ENCODE measurements at places on chromosomes 2 and 18.

- DNase-seq = no peak
Observed at GRCh38 chr2:20465716-20466394, 19.0 kb downstream of the RHOB start.

- no peak for DNase-seq
Observed at GRCh38 chr2:145652036-145652435, 1132.1 kb upstream of the ZEB2 start.

DNA sequence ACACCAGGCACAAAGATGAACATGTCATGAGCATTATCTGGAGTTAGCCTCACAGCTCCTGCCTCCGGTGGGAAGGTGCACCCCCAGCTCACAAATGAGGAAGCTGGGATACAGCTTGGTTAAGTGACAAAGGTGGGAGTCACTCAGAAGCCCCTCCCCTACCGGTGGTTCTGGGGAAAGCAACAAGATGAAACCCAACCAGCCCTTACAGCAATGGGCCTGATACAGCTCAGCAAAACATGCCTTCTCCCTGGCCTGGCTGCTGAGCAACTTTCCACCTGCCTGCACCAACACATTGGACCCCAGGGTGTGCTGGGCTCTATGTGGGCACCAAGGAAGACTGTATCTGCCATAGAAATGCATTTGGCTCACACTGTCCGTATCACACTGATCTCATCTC is 113.2 kb downstream of the GYPC start:
- no peak for DNase-seq

- DNase-seq = no peak
Observed at GRCh38 chr2:186306754-186307153, 179.3 kb upstream of the ZC3H15 start.

GRCh38 chr18:49814147-49814499 is 790 bp upstream of the ACAA2 start:
- DNase-seq = peak; percentile 58

- DNase-seq = no peak
Observed at GRCh38 chr2:218036371-218036770, 32.7 kb upstream of the RUFY4 start.

DNA sequence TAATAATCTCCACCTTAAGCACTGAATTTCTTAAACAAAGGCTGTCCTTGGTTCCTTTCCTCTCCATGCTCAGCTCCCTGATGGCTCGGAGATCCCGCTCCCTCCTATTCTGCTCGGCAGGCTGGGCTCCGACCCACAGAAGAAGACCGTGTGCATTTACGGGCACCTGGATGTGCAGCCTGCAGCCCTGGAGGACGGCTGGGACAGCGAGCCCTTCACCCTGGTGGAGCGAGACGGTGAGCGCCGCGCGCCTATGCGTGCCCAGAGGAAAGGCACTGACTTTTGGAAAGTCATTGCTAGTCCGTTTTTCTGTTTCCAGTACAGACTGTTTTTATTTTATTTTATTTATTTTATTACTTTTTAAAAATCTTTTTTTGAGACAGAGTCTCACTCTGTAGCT is 9.6 kb downstream of the CNDP2 start:
- DNase-seq = no peak

- DNase-seq = no peak
Observed at GRCh38 chr18:56076723-56077122, 488.7 kb upstream of the TCF4 start.

- no peak for DNase-seq
Observed at GRCh38 chr2:159912580-159912979, 114.6 kb upstream of the CD302 start.

- no peak for DNase-seq
Observed at GRCh38 chr2:68857202-68857845, 13.9 kb downstream of the BMP10 start.

DNA sequence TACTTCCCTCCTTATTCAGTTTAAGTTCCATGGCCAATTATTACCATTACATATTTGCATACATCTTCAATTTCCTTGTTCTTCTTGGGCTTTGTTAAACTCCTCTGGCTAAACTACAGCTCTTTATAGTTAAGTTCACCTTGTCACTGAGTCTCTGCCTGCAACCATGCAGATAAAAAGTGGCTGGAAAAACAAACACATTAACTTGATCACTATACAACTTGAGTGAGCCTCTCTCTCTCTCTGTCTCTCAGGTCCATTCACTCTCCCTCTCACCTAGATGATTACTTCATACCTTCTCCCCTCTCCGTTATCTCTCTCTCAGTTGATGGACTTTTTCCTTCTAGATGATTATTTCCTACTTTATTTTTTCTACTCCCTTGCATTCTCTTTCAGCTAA is 30.3 kb downstream of the GCFC2 start:
- DNase-seq = no peak

GRCh38 chr2:239065962-239066361 is 218.1 kb downstream of the TWIST2 start:
- no peak for DNase-seq

- DNase-seq = no peak
Observed at GRCh38 chr18:79866889-79867574, 69.3 kb downstream of the KCNG2 start.
